ENCODE measurements at places on chromosomes 7 and 10.
A peak's percentile ranks its signal among the peaks of the same experiment; 100 is the strongest.

- DNase-seq, result no peak
Observed at GRCh38 chr7:34838329-34838728, 180.3 kb downstream of the NPSR1 start.

DNA sequence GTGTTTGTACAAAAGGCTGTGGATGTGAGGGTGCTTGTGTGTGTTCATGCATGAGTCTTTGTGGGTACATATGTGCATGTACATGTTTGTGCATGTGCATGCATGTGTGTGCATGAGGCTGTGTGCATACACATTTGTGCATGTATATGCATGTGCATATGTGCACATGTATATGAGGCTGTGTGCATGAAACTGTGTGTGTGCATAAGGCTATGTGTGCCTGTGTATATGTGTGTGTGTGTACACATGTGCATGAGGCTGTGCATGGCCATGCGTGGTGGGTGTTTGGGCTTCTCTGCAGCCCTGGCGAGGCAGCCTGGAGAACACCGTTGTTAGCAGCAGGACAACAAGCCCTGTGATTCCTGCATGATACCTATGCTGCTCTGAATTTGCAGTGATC, 207.7 kb upstream of the ADCY1 start:
- DNase-seq, result no peak

DNA sequence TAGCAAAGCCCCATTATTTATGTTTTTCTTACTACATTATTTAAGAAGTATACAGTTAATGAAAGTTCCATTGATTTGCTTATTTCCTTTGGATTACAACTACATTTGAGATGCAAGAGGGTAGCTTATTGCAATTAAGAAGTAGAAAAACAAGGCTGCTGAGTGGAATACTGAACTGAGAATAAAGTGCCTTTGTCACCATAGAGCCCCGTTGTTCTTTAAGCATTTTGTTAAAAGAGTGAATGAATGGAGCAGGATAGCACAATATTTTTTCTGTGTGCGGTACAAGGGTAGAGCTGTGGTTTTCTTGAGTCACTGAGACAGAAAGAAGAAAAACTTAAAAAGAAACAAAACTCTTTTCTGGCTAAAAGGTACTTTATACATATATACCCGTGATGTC, 45.6 kb downstream of the ZNF277 start:
- no peak for DNase-seq

GRCh38 chr10:75395066-75395931, 6.3 kb downstream of the ZNF503 start:
- DNase-seq, result peak; percentile 49

GRCh38 chr10:17244700-17245365, 16.8 kb downstream of the VIM start:
- DNase-seq, result no peak

GRCh38 chr10:8055420-8056349, 1.2 kb downstream of the GATA3 start:
- DNase-seq, result no peak

GRCh38 chr7:47377741-47378140, 204.2 kb downstream of the TNS3 start:
- no peak for DNase-seq

DNA sequence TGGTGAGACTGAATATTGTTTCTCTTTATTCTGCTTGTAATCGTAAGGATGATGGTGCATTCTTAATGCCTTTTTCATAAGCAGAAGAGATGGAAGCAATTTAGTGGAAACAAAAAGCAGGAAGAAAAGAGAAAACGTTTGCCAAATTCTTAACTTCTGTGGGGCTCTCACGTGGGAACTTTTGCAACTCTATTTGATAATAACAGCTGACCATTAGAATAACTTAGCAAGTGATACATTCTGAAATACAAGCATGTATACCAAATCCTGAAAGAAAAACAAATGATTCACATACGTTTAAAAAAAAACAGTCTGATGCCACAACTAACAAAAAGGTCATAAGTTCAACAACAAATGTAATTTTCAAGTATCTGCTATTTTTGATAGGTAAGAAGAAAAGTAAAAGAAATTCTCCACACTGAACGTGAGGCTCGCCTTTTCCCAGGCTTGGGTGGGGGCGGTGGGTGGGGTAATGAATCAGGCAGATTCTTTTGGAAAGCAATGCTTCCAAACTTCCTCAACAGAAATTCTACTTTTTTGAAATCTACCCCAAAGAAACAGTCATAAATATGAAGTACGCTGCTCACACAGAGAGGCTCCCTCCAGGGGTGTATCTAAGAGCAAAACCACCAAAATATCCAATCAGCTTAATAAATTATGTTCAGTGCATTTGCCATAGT, 446.2 kb upstream of the MGMT start:
- DNase-seq, result no peak

DNA sequence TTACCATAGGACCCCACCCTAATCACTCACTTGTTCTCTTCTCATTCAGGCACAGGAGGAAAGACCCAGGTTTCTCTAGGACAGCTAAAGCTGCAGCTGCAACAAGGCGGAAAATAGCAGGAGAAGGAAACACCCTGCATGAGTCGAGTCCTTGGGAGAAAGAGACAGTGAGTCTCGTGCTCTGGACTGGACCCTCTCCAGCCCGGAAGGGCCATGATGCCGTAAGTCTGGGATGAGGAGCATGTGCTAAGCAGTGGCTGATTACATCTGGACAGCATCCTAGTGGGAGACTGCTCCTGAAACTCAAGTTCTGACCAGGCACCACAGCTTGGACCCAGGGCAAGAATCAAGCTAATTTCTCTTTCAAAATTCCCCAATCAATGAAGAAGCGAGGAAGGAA, 39.4 kb downstream of the FBXW4 start:
- DNase-seq, result no peak

- DNase-seq, result no peak
Observed at GRCh38 chr7:50725774-50726173, 56.9 kb downstream of the GRB10 start.

DNA sequence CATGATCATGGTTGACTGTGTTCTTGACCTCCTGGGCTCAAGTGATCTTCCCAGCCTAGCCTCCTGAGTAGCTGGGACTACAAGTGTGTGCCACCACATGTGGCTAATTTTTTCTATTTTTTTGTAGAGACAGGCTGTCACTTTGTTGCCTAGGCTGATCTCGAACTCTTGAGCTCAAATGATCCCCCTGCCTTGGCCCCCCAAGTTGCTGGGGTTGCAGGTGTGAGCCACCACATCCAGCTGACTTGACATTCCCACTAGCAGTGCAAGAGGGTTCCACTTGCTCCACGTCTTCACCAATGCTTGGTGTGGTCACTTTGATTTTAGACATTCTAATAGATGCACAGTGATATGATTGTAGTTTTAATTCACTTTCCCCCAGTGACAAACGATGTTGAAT, 25.1 kb downstream of the CYP26A1 start:
- DNase-seq, result no peak

- DNase-seq, result no peak
Observed at GRCh38 chr10:82438277-82438676, 563.3 kb downstream of the NRG3 start.

GRCh38 chr10:113243311-113243710, 293.3 kb downstream of the TCF7L2 start:
- peak; percentile 23 for DNase-seq

- peak; percentile 90 for DNase-seq
Observed at GRCh38 chr7:139887992-139888481, 59.0 kb downstream of the TBXAS1 start.
